NCI-H1092 (cell line): ENCODE measurements at places on chromosomes 13 and 19.

DNA sequence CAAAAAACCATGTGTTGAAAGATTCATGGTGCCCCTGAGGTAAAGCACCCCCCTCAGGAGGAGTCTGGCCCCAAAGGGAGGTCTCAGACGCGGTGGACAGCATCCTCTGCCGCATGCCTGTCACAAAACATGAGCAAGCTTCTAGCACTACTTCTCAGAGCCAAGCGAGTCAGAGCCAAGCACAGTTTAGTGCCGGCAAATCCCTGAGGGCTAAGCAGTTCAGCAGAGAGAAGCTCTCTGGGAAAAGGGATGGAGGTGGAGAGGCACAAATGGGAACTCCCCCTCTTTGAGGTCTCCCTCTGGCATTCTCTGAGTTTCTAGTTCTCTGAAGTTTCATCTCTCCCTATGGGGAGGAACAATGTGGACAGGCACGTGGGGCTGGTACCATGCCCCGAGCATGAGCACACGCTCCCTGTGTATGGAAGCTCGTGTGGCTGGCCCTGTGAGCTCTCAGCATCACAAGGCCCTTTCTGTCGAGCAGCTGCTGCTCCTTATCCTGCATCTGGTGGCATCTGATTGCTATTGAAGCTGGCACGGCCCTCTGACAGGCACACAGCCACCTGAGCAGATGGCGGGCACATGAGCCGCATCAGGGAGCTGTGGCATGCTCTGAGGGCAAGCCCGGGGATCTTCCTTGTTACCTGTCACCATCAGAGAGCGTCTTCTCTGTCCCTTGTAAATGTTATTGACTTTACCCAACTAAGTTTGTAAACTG lies 325.1 kb downstream of the SLC7A1 start:
- DNase-seq: no peak

DNA sequence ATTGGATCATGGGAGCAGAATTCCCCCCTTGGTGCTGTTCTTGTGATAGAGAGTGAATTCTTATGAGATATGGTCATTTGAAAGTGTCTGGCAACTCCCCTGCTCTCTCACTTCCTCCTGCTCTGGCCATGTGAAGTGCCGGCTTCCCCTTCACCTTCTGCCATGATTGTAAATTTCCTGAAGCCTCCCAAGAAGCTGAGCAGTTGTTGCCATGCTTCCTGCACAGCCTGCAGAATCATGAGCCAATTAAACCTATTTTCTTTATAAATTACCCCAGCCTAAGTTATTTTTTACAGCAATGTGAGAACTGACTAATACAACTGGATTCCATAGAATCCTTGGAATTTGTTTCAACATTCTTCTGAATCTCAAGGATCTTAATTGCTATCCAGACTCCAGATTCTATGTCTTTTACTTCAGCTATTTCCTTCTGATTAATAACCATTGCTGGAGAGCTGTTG lies 328.1 kb downstream of the SLITRK5 start:
- no peak for DNase-seq

GRCh38 chr19:38210458-38210987 lies 13.5 kb downstream of the DPF1 start:
- DNase-seq: peak; percentile 47

GRCh38 chr13:80428349-80429096 lies 87.6 kb upstream of the SPRY2 start:
- DNase-seq: no peak

- no peak for DNase-seq
Observed at GRCh38 chr13:52997951-52998876, 30.4 kb upstream of the OLFM4 start.

- peak; percentile 77 for DNase-seq
Observed at GRCh38 chr13:26184791-26185250, 37.3 kb downstream of the RNF6 start.

GRCh38 chr13:94550062-94550738 lies 45.8 kb downstream of the TGDS start:
- DNase-seq: no peak
